C1 segment of cervical spinal cord (tissue), 14 donors: ENCODE measurements at places on chromosomes 12 and 14.

DNA sequence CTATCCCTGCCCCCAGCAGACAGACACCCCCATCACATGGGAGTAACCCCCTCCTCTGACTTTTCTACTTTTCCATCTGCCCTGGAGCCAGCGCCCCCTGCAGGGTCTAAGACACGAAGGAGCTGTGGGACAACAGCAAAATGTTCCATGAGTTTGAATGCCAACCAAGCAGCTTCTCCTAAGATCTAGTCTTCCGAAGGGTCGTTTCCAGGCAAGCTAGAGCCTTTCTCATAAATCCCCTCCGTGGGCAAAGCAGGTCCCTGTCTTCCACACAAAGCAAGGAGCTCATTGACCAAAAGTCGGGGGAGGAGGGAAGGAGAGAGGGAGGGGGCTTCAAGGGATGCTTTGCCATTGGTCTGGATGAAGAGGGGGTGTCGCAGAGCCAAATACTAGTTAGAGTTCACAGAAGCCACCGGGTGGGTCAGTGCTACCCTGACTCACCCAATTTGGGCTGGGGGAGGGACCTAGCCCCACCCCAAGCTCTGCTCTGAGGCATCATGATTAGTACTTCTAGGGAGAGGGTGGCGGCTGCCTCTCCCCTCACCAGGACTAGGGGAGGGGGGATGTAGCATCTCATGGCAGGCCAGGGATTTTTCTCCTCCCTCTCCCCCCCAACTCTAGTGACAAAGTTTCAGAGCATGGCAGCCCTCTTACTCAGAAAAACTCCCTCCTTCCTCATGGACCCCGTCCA is 1.6 kb downstream of the MSI1 start:
- no peak for DNase-seq

DNA sequence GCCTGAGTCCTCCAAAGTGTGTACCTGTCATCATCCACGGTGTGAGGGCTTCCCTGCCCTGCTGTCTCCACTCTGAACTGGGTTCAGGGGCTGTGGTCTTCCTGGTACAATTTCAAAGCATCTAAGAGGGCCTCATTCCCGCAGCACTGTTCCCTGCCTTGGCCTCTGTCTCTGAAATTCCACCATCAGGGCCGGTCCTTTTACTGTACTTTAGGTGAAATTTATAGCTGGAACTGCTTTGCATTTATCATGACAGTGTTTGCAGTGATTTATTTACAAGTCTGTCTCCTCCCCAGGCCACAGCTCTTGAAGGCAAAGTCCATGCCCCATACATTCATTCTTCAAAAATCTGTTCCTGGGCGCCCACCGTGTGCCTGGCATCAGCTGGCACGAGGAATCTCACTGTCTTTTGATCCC is 36.9 kb upstream of the NCOR2 start:
- no peak for DNase-seq

- no peak for DNase-seq
Observed at GRCh38 chr12:25914551-25914950, 43.9 kb upstream of the RASSF8 start.

- DNase-seq, result no peak
Observed at GRCh38 chr12:58301038-58301729, 359.8 kb downstream of the ATP23 start.

- no peak for DNase-seq
Observed at GRCh38 chr12:47863985-47864384, 40.8 kb downstream of the VDR start.

GRCh38 chr12:22986997-22987396 is 362.0 kb downstream of the ETNK1 start:
- no peak for DNase-seq

- DNase-seq, result no peak
Observed at GRCh38 chr12:118098911-118099671, 4.7 kb downstream of the VSIG10 start.

GRCh38 chr12:82954064-82954463 is 267.4 kb downstream of the TMTC2 start:
- DNase-seq, result no peak

- DNase-seq, result no peak
Observed at GRCh38 chr14:105532735-105533141, 6.4 kb downstream of the TMEM121 start.

- DNase-seq, result no peak
Observed at GRCh38 chr12:50477241-50477832, 27.4 kb upstream of the DIP2B start.

GRCh38 chr12:100733817-100734593 is 60.6 kb upstream of the ANO4 start:
- DNase-seq, result no peak

- no peak for DNase-seq
Observed at GRCh38 chr12:117101953-117102799, 3.0 kb upstream of the TESC start.

GRCh38 chr12:48033451-48033850 is 29.2 kb upstream of the COL2A1 start:
- no peak for DNase-seq

- no peak for DNase-seq
Observed at GRCh38 chr12:98374007-98374406, 141.4 kb upstream of the TMPO start.

DNA sequence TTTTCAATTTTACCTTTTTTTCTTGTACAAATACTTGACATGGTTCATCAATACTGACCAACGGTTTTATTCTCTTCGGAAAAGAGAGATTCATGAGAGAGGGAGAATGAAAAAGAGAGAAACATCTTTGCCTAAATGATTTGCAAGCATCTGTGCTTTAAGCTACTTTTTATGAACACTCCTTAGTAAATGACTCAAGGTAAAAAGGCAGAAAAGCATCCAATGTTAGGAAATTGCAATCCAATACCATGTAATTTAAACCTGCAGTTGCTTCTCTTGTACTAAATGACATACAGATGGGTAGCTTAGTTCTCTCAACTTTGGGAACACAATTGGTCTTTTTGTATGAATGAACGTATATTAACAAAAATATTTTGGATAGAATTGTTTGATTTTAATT is 46.1 kb downstream of the MSRB3 start:
- DNase-seq, result no peak

DNA sequence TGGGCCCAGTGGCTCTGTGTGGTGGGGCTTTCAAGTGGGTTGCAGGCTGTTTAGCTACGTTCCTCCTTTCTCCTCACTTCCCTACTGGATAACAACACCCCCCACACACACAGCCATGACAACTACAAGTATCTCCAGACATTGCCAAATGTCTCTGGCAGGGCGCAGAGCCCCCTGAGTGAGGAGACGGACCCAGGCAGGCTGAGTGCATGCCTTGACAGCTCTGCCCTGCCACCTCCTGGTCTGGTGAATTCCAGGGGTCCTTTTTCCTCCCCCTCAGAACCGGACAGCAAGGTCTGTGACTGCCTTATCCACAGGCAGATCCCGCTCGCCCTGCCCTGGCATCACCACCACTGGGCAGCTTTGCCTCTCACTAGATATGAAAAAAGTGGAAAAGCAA is 276.5 kb downstream of the TMEM132C start:
- DNase-seq, result no peak

- no peak for DNase-seq
Observed at GRCh38 chr14:76656592-76656991, 104.7 kb upstream of the VASH1 start.

DNA sequence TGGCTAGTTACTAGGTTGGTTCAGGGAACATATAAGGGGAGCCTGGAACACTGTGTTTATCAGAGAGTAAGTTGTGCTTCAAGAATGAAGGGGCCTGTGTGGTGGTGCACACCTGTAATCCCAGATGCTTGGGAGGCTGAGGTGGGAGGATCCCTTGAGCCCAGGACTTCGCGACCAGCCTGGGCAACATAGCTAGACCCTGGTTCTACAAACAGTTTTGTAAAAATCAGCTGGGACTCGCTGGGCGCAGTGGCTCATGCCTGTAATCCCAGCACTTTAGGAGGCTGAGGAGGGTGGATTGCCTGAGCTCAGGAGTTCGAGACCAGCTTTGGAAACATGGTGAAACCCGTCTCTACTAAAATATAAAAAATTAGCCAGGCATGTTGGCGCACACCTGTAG is 42.1 kb upstream of the GPR132 start:
- DNase-seq, result no peak

- DNase-seq, result no peak
Observed at GRCh38 chr14:64232944-64233343, 61.2 kb downstream of the ESR2 start.

GRCh38 chr12:27822076-27822712 is 42.2 kb upstream of the MANSC4 start:
- no peak for DNase-seq

DNA sequence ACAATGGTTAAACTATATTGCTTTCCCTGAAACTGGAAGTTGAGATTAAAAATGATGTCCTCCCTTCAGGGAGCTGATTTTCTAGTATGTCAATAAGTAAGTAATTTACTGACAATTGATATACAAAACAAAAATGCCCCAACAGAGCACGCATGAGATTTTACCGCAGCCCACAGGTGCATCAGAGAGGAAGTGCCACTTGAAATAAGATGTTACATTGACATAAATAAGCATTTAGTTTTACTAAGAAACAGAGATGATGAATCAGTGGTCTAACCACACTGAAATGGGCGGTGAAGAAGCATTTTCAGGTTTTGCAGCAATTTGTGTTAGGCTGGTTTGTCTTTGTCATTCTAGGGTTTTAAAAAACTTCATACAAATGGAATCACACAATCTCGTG is 8.8 kb upstream of the CLECL1 start:
- no peak for DNase-seq

- DNase-seq, result no peak
Observed at GRCh38 chr14:61691495-61691894, 3.8 kb upstream of the HIF1A start.

- no peak for DNase-seq
Observed at GRCh38 chr14:85039353-85039626, 490.7 kb upstream of the FLRT2 start.

GRCh38 chr14:61498303-61498702 is 176.9 kb downstream of the PRKCH start:
- DNase-seq, result no peak

DNA sequence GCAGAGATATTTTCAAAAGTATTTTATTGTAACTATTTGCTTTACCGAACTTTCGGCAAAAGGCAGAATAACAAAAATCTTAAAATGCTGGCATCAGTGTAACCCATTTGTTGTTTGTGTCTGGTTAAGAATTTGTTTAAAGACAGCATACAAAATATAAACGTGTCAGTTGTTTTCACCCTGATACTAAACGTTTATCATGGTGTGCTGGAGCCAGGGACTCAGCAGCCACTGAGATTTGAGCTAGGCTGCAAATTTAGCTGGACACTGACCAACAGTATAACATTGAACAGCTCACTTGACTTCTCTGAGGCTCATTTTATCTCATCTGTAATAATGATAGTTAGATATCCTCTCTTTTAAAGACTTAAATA is 183.7 kb downstream of the TMTC3 start:
- DNase-seq, result no peak

DNA sequence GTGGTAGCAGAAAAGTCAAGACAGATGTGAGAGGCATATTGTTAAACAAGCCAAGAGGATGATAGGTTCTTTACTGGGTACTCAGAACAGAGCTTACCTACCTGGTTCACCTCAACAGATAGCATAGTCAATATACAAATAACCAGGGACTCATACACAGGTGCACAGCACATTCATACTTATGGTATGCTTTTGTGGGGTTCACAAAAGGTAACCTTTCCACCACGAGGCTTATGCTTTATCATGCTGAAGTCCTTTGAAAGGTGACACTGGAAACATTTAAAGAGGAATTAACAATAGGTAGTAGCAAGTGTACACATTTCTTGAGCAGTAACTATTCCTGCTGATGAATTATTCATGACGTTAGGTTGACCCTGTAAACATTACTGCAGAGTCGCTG is 42.2 kb upstream of the MBIP start:
- no peak for DNase-seq

GRCh38 chr14:94505206-94505605 is 4.1 kb downstream of the SERPINA12 start:
- DNase-seq, result no peak

DNA sequence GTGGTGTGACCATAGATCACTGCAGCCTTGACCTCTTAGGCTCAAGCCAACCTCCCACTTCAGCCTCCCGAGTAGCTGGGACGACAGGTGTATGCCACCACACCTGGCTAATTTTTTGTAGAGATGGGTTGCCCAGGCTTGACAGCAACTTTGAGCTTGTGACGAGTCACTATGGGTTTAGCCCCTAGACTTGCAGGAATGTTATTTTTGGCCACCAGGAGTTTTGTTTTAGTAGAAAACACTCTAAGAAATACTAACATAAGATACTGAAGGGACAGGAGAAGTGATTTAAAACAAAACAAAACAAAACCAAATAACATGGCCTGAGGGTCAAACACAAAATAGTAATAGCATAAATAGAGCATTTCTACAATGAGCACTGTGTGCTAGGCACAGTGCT is 26.4 kb downstream of the SETD3 start:
- no peak for DNase-seq

- DNase-seq, result peak; percentile 33
Observed at GRCh38 chr12:76029982-76030340, 1.6 kb downstream of the PHLDA1 start.
